ENCODE measurements at places on chromosomes 6 and 20. TPM values are rescaled to one million over a fixed set of nuclear protein-coding genes. Genes with fewer than 3 reads are reported as not detected.
A peak's percentile ranks its signal among the peaks of the same experiment; 100 is the strongest.

DNA sequence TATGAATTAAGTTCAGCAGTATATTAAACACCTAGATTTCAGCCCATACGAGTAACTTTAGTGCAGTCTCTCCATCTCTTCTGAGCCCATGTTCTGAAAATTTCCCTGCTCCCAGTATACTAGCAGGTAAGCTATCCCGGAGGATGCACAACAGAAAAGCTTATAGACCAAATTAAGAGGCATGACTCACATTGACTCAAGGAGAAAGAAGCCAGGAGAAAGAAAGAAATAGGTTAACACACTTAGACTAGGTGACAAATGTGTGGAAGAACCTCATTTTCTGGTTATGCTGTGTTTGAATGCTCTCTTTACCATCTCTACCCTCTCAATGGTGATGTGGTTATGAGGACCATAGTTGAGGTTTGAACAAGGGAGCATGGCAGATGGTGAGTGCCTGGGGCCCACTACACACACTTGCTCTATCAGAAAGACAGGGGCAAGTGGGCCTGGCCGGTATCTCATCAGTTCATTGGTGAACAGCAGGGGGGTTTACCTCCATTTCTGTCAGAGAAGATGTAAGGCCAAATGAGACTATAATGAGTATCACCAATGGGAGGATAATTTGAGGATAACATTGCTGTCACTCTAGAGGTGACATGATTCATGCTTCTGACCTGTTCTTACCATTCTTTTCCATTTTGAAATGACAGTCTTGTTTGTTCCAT is 902.3 kb upstream of the FLRT3 start:
- H3K27me3 ChIP-seq, result no peaks in the 10 kb centered on the region
- DNase-seq, result no peak
- no peak overlapping the region for H3K27ac ChIP-seq
- H3K36me3 ChIP-seq, result no peaks in the 10 kb centered on the region
- no peaks in the 10 kb centered on the region for H3K4me1 ChIP-seq

- no peak for DNase-seq
- peaks cover 9% of the 10 kb centered on the region for H3K4me1 ChIP-seq
- H3K27ac ChIP-seq, result peak overlapping the region; percentile 33
- no peaks in the 10 kb centered on the region for H3K27me3 ChIP-seq
Observed at GRCh38 chr6:4010689-4011090, 68.2 kb downstream of the FAM217A start.

DNA sequence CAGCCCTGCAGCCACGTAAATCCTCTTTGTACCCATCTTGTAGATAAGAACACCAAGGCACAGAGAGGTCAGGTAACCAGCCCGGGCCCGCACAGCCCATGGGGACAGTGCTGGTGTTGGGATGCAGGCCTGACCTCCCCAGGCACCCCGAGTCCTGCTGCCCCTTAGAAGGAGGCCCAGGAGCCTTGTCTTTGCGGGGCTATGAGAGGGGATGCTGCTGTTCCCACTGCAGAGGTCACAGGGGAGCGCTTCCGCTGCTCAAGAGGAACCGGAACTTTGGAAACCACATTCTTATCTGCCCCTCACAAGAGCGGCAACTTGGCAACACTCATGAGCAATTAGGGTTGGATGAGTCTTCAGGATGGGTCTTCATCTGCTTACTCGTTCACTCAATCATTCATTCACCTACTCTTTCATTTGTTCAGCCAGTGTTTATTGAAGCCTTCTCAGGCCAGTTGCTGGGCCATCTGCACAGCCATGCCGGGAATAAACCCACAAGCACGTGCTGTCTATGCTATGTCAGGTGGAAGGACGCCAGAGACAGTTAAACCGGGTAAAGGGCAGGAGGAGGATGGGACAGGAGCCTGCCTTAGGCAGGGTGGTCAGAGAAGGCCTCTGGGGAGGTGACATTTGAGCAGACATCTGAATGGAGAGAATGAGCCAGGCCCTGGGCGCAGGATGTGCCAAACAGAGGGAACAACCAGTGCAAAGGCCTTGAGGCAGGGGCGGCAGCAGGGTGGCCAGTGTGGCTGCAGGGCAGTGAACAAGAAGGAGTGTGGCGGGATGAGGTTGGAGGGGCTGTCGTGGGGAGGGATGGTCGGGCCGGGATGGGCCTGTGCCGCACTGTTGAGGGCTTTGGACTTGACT is 60.8 kb downstream of the RBM38 start:
- H3K27ac ChIP-seq, result peak overlapping the region; percentile 92
- no peaks in the 10 kb centered on the region for H3K27me3 ChIP-seq
- no peak overlapping the region for H3K4me3 ChIP-seq
- DNase-seq, result peak; percentile 77
- no peaks in the 10 kb centered on the region for H3K36me3 ChIP-seq
- H3K4me1 ChIP-seq, result peaks cover 55% of the 10 kb centered on the region

The RBM12 gene
- 120 TPM for total RNA-seq

DNA sequence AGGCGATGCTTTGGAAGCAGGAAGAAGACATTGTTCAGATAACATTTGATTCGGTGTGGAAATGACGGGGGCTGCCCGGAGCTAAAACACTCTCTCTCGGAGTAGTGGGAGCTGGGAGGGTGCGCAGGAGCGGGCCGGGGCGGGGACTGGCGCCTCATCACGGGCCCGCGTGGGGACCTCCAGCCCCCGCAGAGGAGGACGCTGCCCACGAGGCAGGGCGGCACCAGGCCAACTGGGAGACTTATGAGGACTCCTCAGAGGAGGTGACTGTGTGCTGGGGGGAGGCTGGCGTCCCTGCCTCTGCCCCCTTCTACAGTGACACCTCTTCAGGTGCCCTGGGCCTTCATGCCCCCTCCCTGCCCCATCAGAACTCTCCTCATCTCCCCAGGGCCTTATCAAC is 15.2 kb downstream of the DDO start:
- DNase-seq, result no peak
- H3K36me3 ChIP-seq, result no peaks in the 10 kb centered on the region
- H3K4me3 ChIP-seq, result no peak overlapping the region
- H3K27me3 ChIP-seq, result no peaks in the 10 kb centered on the region
- H3K4me1 ChIP-seq, result peaks cover 9% of the 10 kb centered on the region
- no peak overlapping the region for H3K27ac ChIP-seq
